ENCODE measurements at places on chromosomes 6 and 20.

GRCh38 chr6:40131675-40132074 is 197.4 kb upstream of the MOCS1 start:
- DNase-seq, result no peak

DNA sequence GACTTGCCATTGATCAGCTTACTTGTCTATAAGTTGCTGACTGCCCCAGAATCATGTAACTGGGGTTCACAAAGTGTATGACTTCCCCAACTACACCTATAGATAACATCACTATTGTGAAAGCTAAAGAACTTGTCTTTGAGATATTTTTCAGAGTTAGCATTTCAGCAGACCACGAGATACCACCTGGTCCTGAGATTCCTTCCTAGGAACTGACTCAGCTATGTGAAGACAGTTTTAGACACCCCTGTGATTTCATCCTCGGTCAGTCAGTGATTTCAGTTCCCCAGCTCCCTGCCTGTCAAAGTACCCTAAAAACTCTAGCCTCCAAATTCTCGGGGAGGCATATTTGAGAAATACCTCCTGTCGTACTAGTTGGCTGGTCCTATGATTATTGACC is 62.4 kb downstream of the TXNDC5 start:
- no peak for DNase-seq

- DNase-seq, result no peak
Measured at GRCh38 chr20:9515741-9516233, 1.4 kb downstream of the LAMP5 start.

GRCh38 chr20:53713328-53714056 is 119.9 kb upstream of the ZNF217 start:
- no peak for DNase-seq

GRCh38 chr6:138287144-138287955 is 69.1 kb upstream of the PBOV1 start:
- DNase-seq, result no peak

DNA sequence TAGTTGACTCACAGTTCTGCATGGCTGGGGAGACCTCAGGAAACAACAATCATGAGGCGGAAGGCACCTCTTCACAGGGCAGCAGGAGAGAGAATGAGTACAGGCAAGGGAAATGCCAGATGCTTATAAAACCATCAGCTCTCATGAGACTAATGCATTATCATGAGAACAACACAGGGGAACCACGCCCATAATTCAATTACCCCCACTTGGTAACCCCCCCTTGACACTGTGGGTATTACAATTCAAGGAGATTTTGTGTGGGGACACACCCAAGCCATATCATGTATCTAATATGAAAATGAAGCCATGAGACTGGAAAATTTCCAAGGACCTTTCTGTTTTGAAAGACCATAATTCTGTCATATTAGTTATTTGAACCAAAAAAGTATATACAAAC is 342.4 kb upstream of the PLCB4 start:
- no peak for DNase-seq

DNA sequence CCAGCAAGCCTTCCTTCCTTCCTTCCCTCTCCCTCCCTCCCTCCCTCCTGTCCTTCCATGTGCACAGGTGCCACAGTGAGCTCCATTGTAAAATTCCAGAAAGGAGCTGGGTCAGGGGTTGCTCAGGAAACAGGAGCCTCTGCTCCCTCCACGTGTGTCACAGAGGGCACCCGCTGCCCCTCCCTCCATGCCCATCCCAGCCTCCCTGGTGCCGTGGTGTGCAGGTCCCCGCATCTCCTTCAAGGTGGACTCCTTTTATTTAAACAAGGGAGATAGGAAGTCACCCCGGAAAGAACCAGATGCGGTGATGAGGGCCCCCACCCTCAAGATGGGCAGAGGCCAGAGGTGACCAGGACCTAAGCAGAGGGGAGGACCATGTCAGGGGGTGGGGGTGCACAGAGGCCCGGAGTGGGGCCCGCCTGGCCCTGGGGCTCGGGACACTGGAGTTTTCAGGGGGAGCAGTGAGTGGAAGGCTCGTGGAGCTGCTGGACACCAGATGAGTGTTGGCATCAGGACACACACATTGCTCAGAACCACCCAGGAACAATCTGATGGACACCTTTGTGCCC is 85.4 kb downstream of the DHX35 start:
- no peak for DNase-seq

DNA sequence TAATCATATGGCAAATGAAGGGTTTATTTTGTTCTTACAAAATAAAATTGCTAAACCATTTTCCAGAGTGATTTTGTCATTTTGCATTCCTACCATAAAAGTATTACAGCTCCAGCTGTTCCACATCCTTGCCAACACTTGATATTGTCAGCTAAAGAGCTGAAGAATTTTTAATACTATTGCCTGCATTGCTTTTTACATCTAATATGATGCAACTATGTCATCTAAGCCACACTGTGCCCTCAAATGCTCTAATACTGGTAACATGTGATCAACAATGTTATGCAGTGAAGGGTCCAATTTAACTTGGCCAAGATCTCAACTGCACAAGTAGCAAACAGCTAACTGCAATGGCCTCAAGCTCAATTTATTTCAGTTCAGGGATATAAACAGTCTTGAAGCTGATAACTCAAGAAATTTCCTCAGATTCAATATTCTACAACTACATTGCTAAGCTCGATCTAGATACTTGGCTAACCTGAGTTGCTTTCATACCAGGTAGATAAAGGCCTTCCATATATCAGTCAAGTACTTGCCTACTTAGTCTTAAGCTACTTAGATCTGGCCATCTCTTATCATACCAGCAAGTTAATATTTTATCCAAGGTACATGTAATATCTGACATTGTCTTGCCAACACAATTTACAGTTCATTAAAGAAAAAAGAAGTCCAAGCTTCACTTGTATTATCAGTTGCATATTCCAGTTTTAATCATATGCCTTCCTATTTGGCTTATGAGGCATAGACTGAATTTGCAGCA is 17.0 kb downstream of the AKIRIN2 start:
- no peak for DNase-seq

DNA sequence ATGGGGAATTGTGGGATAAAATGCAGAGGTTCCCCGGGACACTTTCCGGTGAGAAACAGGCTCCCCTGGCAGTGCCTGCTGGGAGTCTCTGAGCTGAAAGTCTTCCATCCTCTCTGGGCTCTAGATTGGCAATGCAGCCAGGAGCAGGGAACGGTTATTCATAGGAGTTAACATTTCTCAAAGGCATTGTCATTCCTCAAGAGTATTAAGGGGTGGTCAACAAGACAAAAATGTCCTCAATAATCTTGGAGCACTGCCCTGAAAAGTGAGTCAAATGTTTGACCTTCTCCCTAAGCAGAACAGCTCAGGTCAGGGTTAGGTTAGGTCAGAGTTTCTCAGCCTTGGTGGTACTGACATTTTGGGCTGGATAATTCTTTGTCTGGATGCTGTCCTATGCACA is 13.2 kb downstream of the BPIFB1 start:
- no peak for DNase-seq

DNA sequence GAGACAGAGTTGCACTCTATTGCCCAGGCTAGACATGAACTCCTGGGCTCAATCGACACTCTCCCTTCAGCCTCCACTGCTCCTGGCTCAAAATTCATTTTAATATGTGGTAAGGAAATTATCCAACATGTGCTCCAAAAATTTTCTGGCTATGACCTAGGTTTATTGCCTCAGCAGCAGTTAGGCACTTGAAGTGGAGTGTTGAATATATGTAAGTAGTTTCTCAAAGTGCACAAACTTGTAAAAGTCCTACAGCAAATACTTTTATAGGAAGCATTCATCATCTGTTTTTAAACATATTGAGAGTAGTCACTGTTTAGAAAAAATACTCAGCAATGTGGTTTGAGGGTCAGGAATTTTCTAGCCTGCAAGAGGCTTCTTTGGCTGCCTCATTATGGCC is 13.2 kb downstream of the FILIP1 start:
- DNase-seq, result no peak

- peak; percentile 45 for DNase-seq
Measured at GRCh38 chr6:80605165-80605989, 498.9 kb downstream of the BCKDHB start.

- DNase-seq, result no peak
Measured at GRCh38 chr6:57158658-57159057, 13.5 kb upstream of the BAG2 start.

GRCh38 chr6:169652896-169653295 is 48.9 kb downstream of the WDR27 start:
- DNase-seq, result no peak

- DNase-seq, result no peak
Measured at GRCh38 chr6:126773112-126773805, 345.2 kb upstream of the RSPO3 start.

- DNase-seq, result no peak
Measured at GRCh38 chr6:164303102-164303964, 888.8 kb downstream of the QKI start.

DNA sequence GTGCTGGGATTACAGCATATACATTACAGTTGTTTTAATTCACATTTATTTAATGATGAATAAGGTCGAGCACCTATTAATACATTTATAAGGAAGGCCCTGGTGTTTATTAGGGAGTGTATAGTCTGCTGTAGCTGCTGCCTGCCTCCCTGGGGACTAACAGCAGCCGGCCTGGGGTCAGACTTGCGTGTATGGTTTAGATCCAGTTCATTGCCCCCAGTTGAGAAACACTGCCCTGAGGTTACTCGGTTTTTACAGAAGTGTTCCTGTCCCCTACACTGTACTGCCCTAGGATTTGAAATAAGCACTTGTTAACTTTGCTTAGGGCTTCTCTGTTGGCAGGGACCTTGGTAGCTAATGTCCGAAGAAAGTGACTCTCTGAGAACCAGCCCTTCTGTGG is 4.0 kb downstream of the TTPAL start:
- DNase-seq, result no peak

- DNase-seq, result no peak
Measured at GRCh38 chr20:12113468-12114371, 196.0 kb downstream of the BTBD3 start.

DNA sequence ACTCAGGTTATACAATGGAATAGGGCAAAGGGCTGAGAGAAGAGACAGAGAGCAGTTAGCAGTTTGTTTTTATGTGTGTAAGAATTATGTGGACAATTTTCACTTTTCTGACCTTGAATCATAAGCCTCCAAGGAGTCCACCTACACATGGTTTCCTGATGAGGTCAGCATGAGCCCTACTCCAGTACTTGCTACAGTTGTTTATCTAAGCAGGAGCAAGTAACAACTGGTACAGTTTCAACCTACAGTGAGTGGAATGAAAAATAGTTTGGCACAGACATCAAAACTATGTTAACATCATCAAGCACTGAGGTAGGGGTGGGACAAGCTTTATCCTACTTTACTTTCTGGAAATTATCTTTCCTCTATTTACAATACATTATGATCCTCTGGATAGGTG is 426.7 kb upstream of the ID4 start:
- DNase-seq, result no peak

GRCh38 chr20:50194831-50195523 is 4.3 kb downstream of the CEBPB start:
- no peak for DNase-seq

GRCh38 chr20:11260611-11261010 is 586.8 kb upstream of the JAG1 start:
- DNase-seq, result no peak

DNA sequence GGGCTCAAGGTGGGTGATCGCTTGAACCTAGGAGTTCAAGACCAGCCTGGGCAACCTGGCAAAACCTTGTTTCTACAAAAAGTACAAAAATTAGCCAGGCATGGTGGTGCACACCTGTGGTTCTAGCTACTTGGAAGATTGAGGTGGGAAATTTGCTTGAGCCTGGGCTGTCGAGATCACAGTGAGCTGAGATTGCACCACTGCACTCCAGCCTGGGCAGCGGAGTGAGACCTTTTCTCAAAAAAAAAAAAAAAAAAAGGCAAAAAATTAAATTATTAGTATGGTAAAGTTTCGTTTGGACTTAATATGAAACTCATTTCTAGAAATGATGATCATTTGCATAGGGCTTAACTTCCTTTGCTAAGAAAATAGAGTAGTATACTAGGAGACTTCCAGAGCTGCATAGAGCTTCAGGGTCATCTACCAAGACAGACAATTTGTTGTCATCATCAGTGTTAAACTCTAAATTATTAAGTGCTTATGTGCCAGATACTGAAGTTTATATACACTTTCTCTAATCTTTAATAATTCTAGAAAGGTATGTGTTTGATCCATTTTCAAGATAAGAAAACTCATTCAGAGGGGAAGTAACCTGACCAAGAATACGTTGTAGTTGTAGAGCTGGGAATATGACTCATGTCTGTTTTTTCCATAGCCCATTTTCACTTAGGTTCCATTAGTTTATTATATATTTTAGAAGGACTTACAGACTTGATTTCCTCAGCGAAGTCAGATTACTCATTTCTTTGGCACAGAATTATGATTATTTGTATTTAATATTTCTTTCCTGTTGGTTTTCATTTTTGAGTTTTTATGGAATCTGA is 84.5 kb downstream of the SLC16A10 start:
- no peak for DNase-seq

- DNase-seq, result no peak
Measured at GRCh38 chr6:41049521-41049920, 3.5 kb upstream of the APOBEC2 start.

DNA sequence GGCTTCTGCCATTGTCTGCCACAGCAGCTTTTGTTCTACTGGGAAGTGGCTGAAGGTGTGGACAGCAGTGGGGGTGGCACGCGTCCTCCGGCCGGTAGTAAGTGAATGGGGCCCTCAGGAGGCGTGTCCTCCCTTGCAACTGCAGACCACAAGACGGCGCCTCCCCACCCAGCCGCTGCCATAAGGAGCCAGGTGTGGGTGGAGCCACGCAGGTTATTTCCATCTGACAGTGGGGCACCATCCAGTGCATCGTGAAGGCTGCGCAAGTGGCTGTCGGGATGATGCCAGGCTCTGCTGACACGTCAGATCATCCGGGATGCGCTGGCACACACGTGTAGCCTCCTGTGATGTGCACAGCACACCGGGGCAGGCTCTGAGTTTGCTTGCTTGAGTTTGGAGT is 379.7 kb downstream of the CDH4 start:
- no peak for DNase-seq

DNA sequence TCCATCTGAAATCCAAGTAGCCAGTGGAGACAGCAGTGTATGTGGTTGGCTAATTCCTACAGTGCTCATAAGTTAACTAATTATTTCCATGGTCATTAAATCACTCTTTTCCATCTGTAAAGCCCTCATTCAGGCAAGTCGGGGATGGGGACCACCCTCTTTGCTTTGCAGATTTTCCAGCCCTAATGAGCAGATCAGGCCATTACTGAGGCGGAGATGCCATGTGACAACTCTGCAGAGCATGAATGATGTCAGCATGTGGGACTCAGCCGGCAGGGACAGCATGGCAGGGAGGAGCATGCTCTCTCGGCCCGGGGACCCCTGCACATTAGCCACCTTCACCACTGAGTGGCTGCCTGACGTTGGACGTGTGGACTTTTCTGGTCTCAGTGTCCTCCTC is 623.3 kb upstream of the CDH4 start:
- DNase-seq, result no peak

Measured in SK-N-MC (cell line).